ENCODE measurements at places on chromosomes 3 and 15. TPM values are rescaled to one million over a fixed set of nuclear protein-coding genes. Genes with fewer than 3 reads are reported as not detected.

OR5K2 gene
- not detected for total RNA-seq

LMLN gene
- total RNA-seq = 10.0 TPM

C3orf85 gene
- total RNA-seq = not detected

GOLGA6C gene
- total RNA-seq = not detected

CD200 gene
- 49.2 TPM for total RNA-seq

CLRN1 gene
- not detected for total RNA-seq

GP9 gene
- not detected for total RNA-seq

ESYT3 gene
- total RNA-seq = 6.8 TPM

- H3K36me3 ChIP-seq = no peaks in the 10 kb centered on the region
- H3K4me1 ChIP-seq = no peaks in the 10 kb centered on the region
- no peak overlapping the region for H3K4me3 ChIP-seq
- DNase-seq = no peak
Observed at GRCh38 chr3:125110876-125111480, 55.2 kb upstream of the HEG1 start.

- H3K4me3 ChIP-seq = no peak overlapping the region
- no peak overlapping the region for H3K27ac ChIP-seq
- H3K4me1 ChIP-seq = no peaks in the 10 kb centered on the region
- DNase-seq = no peak
Observed at GRCh38 chr3:7309641-7310102, 448.8 kb downstream of the GRM7 start.

DNA sequence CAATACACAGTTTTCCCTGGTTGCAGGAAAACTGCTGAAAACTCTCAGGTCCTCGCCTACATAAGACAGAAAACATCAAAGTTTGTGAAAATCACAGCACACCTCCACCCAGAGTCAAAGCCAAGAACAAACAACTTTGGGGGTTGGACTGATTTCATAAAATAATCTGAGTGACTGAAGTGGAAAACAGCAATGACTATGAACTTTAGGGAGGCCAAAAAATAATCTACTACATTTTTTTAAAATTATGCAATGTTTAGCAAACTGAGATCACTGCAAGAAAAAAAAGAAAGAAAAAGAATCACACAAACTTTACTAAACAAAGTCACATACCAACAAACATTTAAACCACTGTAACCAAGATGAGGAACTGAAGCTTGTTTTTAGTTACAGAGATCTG, 15.9 kb upstream of the FOXP1 start:
- no peak for DNase-seq
- no peaks in the 10 kb centered on the region for H3K36me3 ChIP-seq
- H3K27me3 ChIP-seq = no peaks in the 10 kb centered on the region
- no peak overlapping the region for H3K4me3 ChIP-seq
- H3K4me1 ChIP-seq = no peaks in the 10 kb centered on the region

DNA sequence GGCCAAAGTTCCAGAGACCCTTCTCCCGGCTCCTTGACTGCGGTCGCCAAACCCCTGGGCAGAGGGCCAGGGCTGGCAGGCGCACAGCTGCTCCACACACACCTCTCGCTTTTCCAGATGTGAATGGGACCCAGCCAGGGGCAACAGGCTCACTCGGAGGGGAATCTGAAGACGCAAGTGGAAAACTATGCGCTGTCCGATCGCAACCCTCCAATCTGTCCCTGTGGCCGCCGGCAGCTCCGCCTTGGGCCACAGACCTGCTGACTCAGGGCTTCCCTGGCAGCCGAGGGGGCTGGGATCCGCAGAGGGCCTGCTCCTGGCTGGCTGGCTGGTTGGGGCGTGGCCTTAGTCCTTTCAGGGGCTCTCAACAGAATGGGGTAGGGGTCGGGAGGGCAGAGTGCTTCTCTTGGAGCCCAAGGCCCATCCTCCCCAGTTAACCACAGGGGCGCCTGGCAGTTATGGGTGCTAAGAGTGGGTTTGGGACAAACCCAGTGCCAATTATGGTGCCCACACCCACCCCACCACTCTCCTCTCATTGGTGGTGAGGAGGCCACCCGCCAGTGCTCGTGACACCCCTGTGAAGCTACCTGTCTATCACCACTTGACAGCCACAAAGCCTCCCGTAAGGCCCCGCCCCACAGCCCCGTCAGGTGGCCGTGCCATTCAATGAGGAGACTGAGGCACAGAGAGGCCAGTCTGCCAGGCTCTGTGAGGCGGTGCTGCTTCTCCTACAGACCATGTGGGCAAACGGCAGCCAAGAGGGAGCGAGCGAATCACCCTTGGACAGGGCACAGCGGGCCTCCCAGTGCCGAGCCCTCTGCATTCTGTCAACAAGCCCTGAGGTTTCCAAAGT, 53.8 kb downstream of the IQSEC1 start:
- peaks cover 14% of the 10 kb centered on the region for H3K4me1 ChIP-seq
- no peaks in the 10 kb centered on the region for H3K27me3 ChIP-seq
- peak; percentile 94 for DNase-seq

GRCh38 chr15:80061582-80061981, 2.1 kb downstream of the ZFAND6 start:
- peak overlapping the region; percentile 89 for H3K4me3 ChIP-seq
- no peaks in the 10 kb centered on the region for H3K36me3 ChIP-seq
- H3K27ac ChIP-seq = no peak overlapping the region

DNA sequence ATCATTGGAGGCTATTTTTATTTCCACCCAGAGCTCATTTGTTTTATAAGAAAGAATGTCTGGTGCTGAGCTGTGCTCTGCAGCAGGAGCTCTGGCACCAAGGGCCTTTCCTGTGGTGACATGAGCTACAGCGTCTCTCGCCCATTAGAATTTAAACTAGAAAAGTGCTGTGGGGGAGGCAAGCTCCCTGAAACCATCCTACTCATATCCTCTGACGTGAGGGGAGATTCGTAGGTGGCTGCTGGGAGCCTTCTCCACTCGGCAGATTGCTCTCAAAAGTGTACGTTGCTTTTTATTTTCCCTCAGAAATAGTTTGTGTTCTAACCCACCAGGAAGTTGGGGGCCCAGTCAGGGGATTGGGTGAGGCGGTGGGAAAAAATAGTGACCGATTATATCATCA, 76.3 kb upstream of the ARHGEF3 start:
- DNase-seq = no peak
- no peak overlapping the region for H3K4me3 ChIP-seq
- no peaks in the 10 kb centered on the region for H3K36me3 ChIP-seq
- H3K27me3 ChIP-seq = no peaks in the 10 kb centered on the region

- no peaks in the 10 kb centered on the region for H3K36me3 ChIP-seq
- no peaks in the 10 kb centered on the region for H3K27me3 ChIP-seq
- DNase-seq = no peak
- no peaks in the 10 kb centered on the region for H3K4me1 ChIP-seq
Observed at GRCh38 chr15:91921188-91921842, 67.8 kb downstream of the SLCO3A1 start.

GRCh38 chr3:29186131-29186599, 94.7 kb upstream of the RBMS3 start:
- H3K27me3 ChIP-seq = peaks cover 45% of the 10 kb centered on the region
- H3K4me3 ChIP-seq = no peak overlapping the region
- H3K4me1 ChIP-seq = peaks cover 6% of the 10 kb centered on the region
- no peak overlapping the region for H3K27ac ChIP-seq

GRCh38 chr3:29167180-29167579, 113.7 kb upstream of the RBMS3 start:
- no peaks in the 10 kb centered on the region for H3K27me3 ChIP-seq
- no peak overlapping the region for H3K27ac ChIP-seq
- no peak overlapping the region for H3K4me3 ChIP-seq
- no peak for DNase-seq
- H3K4me1 ChIP-seq = no peaks in the 10 kb centered on the region

DNA sequence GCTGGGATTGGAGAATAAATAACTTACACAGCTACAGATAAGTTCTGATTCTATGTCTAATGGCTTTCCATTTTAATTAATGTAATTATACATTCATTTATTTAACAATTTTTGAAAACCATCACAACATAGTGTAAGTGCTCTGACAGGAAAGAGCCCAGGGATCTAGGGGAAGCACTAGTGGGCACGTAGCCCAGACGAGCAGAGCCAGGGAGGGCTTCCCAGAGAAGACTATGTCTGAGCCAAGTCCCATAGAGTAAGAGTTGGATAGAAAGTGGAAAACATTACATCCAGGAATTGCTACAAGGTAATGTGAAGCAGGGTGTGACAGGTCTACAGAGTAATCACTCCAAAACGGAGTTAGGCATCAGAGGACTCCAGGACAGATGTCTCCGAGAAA, 2.9 kb upstream of the HGD start:
- no peak overlapping the region for H3K27ac ChIP-seq
- H3K4me1 ChIP-seq = peaks cover 5% of the 10 kb centered on the region
- no peak overlapping the region for H3K4me3 ChIP-seq
